ENCODE measurements at places on chromosomes 3 and 15.

- DNase-seq = no peak
Measured at GRCh38 chr3:192409838-192410683, 317.3 kb downstream of the FGF12 start.

DNA sequence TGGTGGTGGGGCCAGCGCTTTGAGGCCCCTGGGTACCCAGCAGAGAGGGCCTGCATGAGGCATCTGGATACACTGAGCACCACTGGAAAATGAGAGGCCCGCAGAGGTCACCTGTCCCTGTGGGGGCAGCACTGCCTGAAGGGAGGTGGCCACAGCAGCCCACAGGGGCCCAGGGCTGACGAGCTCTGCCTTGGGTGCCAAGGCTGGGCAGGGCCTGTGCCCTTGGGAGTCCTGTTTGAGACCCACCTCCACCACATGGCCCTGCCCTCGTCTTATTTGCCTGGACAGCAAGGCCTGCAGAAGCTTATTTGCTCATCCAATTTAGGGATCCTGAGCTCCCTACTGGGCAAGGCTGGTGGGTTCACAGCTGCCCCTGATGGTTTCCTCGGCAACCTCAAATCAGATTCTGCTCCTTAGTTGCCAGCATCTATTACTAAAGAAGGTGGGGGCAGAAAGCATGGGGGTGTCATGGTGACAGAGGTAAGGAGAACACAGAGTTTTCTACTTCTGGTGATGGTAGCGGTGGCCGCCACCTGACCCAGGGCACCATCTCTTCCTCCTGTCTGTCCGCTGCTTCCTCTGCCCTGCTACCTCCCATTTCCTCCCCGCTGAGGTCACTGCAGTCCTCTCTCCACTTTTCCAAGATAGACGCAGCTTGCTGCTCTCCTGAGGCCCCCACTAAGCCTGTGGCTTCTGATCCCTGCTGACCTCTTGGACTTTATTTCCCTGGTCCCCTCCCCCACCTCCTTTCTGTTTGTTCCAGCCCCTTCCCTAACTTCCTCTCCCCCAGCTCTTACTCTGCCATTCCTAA lies 62.9 kb downstream of the HMCES start:
- no peak for DNase-seq

GRCh38 chr3:141266186-141266585 lies 34.6 kb downstream of the PXYLP1 start:
- DNase-seq = no peak

GRCh38 chr15:65056868-65057548 lies 10.8 kb downstream of the RASL12 start:
- no peak for DNase-seq

DNA sequence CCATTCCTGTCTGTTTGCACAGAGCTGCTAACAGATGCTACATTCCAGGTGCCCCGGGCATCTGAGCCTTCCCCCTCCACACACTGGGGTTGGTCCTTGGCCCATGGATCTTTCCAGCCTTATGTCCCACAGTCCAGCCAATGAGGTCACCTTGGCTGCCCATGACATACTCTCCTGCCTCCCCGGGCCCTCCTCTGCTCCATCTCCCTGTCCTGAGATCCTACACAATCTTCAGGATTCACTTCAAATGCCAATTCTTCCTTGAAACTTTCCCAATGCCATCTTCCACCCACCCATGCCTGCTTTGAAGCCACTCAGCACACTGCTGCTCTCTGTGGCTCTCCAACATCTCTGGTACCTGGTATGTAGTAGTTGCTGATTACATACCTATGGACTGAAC lies 4.3 kb downstream of the CHRNA3 start:
- DNase-seq = no peak

DNA sequence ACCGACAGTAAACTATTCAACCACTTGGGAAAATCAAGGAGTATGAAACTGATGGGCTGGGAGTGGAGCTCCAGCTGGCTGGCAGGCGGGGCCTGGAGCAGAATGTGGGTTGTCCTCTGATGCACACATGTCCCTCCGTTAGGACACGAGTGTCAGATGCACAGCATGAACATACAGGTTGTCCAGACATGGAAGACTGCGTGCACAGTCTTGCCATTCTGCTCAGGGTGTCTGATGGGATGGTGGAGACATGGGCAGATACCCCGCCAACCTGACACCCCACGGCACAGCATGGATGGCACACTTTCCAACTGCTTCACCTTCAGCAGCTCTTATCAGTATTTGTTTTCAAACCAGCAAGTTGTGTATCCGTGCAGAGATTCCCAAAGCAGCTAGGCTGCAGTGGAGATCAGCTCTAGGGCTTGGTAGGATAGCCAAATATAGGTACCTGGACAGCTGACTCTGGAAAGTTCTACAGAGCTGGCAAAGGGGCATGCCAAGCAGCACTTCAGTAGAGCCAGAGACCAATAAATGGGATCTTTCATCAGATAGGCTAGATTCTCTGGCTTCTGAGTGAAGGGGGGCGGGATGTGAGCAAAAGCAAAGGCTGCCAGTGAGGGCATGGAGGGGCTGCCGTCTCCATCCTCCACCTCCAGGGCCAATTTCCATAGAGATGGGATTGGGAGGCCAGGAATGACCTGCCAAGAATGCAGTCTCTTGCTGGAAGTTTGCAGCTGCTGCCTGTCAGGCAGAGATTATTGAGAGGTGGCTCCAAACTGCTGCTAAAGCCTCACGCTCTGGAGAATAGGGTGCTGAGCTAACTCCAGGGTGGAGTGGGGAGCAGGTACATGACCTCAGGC lies 47.2 kb upstream of the KY start:
- DNase-seq = no peak

DNA sequence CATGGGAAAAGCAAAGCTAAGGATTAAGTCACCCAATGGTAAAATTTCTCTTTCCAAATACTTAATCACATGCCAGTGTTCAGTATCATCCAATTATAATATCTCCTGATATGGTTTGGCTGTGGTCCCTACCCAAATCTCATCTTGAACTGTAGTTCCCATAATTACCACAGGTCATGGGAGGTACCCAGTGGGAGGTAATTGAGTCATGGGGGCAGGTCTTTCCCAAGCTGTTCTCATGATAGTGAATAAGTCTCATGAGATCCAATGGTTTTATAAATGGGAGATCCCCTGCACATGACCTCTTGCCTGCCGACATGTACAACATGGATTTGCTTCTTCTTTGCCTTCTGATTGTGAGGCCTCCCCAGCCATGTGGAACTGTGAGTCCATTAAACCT lies 26.1 kb upstream of the NMB start:
- DNase-seq = peak; percentile 32

DNA sequence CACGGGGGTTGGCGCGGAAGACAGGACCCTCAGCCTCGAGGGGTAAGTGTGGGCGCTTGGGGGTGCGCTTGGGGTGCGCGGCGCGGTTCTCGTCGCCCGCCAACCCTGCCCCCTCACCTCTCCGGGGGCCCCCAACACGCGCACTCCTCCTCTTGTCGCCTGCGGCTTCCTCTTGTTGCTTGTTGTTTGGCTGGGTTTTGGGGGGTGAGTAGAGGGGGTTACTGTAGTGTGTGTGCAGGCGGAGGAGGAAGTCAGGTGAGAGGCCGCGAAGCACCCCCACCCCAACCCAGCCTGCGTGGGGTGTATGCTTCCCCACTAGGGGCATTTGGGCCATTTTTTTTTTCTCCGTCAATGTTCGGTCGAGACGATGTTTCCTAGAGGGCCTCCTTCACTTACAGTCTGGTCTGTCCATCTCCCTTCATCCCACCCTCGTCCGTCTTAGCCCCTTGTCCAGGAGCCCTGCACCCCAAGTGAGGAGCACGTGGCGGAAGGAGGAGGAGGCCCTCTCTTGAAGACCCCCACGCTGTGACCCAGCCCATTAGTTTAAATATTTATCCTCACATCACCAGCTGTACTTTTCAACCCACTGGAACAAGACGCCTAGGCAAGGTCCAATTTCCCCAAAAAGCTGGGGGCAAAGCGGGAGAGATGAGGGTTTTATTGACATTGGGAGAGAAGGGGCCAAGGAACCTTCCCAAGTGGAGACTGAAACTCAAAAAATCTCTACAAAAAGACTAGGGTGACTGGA lies 20.4 kb upstream of the SATB1 start:
- DNase-seq = peak; percentile 56

GRCh38 chr3:183378951-183379350 lies 49.5 kb downstream of the MCF2L2 start:
- no peak for DNase-seq
